NT2/D1 (cell line): ENCODE measurements at places on chromosomes 4 and X.

DNA sequence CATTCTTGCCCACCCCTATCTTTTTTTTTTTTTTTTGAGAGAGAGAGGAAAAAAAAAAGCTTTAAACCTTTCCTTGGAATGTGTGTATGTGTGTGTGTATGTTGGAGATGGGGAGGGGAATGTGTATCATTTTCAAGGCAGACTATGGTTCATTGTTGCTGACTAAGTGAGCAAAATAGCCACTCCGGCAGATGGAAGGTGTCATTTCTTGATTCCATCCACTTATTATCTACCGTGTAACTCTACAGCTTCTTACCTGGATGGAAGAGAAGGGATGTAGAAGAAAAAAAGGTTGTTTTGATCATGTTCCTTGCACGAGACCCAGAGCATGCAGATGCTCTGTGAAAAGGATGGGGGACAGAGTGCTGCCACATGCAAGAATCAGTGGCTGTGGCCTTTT lies 5.9 kb upstream of the GK2 start:
- DNase-seq, result no peak

DNA sequence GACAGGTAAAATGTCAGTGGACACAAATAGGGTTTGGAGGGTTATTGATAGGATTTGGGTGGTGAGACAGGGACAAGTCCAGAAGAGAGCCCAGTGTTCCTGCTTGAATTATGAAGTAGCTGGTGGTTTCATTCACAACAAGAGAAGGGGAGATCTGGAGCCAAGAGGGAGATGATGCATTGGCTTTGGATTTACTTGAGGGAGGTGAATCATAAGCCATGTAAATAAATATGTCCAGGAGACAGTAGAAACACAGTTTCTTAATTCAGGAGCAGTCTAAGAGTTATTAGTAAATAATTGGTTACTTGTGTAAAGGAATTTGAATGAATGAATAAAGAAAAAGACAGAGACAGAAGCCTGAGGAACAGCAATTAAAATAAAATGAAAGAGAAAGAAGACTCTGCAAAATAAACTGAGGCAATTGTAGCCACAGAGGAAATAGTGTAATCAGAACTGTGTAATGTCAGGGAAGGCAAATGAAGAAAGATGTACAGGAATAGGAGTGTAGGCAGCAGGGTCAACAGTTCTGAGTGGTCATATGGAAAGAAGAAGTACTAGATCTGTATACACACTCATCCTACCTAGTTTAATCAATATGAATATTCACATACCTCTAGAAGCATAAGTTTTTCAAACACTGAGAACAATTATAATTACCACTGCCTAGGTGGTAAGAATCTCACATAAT lies 50.2 kb upstream of the CXCL8 start:
- DNase-seq, result no peak

DNA sequence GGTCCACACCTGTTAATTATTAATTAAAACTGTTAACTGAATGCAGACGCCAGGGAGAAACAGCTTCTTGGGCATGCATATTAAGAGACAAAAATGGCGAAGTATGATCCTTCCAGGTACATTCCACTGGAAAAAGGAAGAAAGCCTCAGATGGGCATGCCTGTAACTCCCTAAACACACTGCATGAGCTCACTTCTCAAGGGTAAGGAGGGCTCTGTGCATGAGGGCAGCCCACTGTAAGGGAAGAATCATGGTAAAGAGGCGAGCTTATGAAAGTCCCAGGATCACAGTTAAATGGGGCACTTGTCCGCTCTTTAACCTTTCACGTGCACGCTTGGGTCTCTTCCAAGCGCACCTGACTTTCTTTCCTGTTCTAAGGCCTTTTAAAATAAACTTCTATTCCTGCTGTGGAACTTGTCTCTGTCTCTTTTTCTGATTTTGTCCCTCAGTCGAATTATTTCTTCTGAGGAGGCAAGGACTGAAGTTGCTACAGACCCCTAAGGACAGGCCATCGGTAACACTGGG lies 321.7 kb downstream of the PPP1R2C start:
- no peak for DNase-seq

DNA sequence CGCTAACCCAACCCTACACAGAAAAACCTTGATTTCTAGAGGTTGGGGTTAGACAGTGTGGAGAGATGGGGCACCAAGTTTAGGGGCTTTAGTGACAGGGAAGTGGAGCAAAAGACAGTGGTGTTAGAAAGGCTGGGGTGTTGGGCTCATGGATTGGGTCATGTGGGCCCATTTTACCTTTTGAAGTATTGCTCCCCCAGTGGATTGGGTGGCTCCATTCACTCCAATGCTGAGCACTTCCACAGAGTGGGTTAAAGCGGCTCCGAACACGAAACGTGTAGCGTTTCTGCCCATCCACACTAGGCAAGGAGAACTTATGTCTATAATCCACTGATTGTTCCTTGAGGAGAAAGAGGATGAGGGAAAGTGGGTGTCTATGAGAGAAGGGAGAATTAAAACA lies 2.3 kb downstream of the IL2RG start:
- DNase-seq, result no peak

DNA sequence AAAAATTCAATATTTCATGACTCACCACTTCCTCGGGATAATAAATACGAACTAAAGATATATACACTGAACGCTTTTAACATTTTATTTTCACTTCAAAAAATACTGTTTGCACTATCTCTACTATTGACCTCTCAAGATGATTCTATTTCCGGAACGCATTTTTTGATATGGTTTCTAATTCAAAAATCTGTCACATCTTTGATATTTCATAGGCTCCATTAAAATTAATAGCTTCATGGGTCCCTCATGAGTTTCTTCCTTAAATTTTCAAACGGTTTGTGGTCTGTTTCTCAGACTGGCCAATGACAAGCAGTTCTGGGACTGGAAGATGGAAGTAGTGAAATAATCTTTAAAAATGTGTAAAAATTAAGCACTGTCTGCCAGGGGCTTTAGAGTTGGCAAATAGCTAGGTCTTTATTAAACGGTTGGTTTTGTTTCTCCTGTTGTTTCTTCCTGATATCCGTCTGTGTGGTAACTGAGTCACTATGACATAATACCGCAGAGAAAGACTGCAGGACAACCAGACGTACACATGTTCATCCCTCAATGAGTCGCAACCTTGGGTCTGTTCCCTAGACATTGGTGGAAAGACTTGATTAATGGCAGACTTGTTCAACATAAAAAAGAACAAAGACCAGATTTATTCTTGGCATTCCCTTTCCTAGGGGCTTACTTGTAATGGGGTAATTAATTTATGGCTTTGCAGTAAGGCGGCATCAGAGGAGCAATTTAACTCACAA lies 133.8 kb downstream of the PALLD start:
- no peak for DNase-seq

DNA sequence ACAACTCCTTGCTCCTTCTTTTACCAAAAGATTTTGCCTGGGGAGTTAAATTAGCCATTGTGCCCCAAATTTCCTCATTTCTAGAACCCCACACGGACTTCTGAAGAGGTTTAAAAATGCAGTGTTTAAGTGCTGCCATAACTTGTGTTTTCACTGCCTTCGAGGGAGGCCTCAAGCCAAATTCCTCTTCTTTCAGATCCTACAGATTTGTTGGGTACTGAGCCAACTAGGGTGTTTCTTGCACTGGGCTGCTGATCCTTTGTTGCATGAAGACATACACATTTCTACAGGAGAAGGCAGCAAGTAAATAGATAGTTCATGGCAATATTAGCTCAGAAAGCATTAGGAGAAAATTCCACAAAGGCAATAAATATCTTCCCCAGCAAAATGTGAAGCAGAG lies 43.8 kb downstream of the GLRA2 start:
- DNase-seq, result no peak

GRCh38 chr4:101074326-101074725 lies 273.0 kb downstream of the PPP3CA start:
- no peak for DNase-seq

GRCh38 chrX:153624196-153625091 lies 22.6 kb upstream of the DUSP9 start:
- no peak for DNase-seq
